Right cardiac atrium (tissue), 5 donors: ENCODE measurements at places on chromosomes 11 and 22.
A peak's percentile ranks its signal among the peaks of the same experiment; 100 is the strongest.

GRCh38 chr11:64384028-64384737 lies 25.2 kb downstream of the RPS6KA4 start:
- DNase-seq: no peak

- no peak for DNase-seq
These were observed 161.1 kb downstream of the NAV2 start for GRCh38 chr11:19873730-19874129.

DNA sequence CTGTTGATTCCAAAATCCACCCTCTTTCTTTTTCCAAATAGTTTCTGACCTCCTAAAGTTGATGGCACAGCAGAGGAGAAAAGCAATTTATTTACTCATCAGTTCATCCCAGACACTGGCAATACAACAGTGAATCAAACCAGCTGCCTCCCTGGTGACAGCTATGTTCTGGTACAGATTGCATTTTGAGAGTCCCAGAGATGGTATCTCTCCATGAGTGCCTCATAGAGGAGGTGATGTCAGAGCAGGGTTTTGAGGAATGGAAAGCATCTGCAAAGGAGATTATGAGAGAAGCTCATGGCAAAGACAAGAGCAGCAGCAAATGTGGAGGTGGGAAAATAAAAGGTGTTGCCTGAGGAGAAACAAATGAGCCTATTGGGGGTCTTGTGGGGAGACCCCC lies 377.2 kb downstream of the MN1 start:
- DNase-seq: no peak

DNA sequence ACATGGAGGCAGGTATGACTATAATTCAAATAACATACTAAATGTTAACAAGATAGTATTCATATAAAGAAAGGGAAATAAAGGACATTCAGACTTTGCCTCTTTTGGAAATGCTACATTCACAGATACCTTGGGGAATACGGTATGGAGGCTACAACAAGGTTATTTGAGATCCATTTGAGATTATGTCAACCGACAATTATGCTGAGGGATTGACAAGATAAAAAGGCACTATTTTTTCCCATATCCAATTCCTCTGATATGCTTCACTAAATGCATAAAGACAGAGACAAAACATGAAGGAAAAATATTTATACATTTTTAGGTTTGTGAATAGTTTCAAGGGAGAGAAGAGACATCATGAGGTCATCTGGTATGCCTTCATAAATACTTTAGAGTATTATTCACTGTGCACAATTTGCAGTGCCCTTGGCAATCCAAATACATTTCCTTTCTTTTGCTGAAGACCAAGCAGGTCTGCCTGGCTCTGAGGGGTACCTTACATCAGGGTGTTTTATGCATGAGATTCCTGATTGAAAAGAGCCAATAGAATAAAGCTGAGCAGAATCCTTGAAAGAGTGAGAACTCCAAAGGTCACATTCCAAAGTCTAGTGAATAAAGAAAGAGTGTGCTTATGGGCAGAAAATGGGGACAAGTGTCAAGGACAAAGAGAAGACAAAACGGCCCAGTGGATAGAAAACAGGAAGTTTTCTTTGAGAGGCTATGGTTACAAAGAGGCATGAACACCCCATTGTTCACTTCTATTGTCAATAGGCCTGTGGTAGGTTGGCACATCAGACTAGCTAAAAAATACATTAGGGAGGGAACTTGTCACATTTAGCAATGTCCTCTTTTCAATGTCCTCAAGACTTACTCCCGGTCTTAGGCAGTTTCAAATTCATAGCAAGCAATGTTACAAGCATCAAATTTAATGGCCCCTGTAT lies 455.8 kb downstream of the LRRC4C start:
- no peak for DNase-seq

DNA sequence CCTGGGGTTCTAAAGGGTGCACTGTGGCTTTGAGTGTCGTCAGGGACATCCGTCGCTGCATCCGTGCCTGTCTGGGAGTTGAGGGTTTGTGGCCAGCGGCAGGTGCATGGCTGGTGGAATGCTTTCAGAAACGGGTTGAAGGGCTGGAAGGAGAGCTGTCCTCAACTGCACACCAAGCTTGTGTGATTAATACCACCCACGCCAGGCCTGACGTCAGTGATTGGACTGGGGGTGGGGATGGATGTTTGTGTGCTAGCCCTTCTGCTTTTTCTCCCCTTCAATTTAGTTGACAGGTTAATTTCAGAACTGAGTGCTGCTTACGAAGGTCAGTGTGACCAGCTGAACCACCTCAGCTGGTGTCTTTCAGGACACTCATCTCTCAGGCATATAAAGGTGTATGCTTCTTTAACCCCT lies 3.2 kb upstream of the GAB2 start:
- peak; percentile 81 for DNase-seq

DNA sequence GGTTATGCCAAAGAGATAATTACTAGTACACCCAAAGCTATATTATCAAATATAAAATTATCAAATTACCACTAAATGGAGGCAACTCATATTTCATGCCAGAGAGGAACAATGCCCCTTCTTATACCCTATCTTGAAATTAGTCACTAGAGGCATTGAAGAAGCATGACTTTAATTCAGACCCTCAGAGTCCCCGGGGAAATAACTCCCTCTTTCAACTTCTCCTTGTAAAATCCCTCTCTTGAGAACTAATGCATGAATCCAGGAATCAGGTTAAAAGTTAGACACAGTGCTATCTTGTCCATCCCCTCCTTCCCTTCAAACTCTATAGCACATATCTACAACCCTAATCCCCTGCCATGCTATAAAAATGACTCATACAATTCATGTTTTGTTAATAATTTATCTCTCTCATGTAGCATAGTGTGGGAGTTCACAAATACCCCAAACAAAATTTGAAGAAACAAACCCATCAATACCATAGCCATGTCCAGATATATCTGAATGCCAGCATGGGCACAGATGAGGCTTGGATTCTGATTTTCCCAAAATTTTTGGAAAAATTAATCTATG lies 665.4 kb downstream of the KCNA4 start:
- no peak for DNase-seq

DNA sequence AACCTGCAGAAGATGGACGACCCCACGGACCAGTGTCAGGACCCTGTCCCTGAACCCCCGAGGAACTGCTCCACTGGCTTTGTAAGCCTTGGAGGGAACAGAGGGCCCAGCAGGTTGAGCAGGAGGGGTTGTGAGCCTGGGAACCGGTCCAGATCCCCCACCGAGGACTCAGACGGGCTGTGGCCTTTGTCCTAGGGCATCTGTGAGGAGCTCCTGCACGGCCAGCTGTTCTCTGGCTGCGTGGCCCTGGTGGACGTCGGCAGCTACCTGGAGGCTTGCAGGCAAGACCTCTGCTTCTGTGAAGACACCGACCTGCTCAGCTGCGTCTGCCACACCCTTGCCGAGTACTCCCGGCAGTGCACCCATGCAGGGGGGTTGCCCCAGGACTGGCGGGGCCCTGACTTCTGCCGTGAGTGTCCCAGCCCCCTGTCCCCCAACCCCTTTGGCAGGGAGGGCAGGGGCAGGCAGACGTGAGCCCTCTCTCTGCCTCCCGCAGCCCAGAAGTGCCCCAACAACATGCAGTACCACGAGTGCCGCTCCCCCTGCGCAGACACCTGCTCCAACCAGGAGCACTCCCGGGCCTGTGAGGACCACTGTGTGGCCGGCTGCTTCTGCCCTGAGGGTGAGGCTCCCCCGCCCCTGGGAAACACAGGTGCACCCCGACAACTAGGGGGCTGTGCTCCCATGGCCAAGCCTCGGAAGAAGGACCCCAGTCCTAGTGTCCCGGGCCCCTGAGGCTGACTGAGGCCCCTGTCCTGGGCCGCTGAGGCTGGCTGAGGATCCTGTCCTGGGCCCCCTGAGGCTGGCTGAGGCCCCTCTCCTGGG lies 6.4 kb downstream of the MUC5AC start:
- DNase-seq: peak; percentile 44

DNA sequence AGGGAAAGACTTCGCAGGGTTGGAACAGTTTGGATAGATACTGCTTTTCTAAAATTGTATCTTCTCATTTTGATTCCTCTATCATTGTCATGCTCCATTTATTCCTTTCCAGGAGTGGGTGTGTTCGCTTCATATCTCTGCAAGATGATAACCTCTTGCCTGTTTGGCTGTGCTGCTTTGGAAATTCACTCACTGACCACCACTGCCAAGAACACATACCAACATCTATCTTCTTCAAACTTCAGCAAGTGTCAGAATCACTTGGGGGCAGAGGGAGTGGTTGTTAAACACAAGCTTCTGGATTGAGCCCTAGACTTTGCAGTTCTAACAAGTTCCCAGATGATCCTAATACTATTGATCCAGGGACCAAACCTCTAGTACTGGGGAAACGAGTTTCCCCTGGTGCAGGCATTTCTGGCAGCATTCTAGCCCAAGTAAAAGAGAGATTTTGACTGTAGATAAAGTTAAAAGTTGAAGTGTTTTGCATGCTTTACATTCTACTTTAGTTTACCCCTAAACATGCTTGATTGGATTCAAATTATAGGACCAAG lies 11.5 kb upstream of the DKK3 start:
- DNase-seq: no peak

GRCh38 chr11:94543695-94544645 lies at the start of gene FUT4:
Gene FUT4, plus strand, starts transcription at chr11:94543921. Its CDS starts 213 bp downstream, at chr11:94544134.
- peak; percentile 95 for DNase-seq

DNA sequence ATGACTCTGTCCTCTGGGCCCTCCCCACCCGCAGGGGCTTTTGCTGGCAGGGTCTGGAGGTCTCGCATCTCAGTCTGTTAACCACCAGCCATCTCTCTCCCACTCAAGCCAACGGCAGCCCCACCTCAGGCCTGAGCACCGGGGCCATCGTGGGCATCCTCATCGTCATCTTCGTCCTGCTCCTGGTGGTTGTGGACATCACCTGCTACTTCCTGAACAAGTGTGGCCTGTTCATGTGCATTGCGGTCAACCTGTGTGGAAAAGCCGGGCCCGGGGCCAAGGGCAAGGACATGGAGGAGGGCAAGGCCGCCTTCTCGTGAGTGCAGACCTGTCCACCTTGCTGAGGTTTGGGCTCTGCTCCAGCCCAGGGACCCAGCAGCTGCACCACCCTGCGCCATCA lies 44.3 kb upstream of the TTC12 start:
- DNase-seq: no peak

DNA sequence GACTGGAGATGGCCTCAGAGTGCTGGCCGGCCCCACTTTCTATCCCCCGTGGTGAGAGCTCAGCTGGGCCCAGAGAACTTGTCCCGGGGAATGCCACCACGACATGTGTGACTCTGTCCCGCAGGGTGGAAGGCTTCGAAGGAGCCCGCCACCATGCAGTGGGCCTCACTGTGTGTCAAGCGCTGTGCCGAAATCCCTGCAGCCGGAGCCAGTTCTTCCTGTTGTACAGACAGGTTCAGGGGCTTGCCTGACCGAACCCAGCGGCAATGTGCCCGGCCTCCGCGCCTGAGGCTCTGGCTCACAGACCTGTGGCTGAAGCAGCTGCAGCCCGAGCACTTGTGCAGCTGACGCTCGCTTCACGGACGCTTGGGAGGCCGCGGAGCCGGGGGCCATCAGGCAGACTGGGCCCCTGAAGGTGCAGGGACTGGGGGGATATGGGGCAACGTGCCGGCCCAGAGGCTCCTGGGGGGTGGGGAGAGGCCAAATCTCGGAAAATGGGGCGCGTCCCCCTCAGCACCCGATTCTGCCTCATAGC lies 650 bp downstream of the PPM1F start:
- DNase-seq: peak; percentile 49

DNA sequence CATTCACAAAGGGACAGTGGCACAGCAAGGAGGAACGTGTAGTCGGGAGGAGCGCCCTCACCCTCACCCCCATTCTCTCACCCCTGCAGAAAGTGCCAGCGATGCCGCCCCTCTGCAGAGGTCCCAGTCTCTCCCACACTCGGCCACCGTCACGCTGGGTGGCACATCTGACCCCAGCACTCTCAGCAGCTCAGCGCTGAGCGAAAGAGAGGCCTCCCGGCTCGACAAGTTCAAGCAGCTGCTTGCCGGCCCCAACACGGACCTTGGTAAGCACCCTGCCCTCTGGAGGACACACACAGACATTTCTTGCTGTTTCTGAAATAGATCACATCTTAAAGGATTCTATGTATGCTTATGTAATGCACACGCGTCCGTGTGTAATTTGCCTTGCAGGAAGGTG lies 34.9 kb downstream of the TBC1D22A start:
- no peak for DNase-seq

- no peak for DNase-seq
These were observed 26.3 kb downstream of the APLNR start for GRCh38 chr11:57210781-57211180.

- DNase-seq: peak; percentile 90
These were observed 824 bp upstream of the CBX6 start for GRCh38 chr22:38872831-38873248.

- DNase-seq: no peak
These were observed 55.1 kb downstream of the SESN3 start for GRCh38 chr11:95175818-95176380.

DNA sequence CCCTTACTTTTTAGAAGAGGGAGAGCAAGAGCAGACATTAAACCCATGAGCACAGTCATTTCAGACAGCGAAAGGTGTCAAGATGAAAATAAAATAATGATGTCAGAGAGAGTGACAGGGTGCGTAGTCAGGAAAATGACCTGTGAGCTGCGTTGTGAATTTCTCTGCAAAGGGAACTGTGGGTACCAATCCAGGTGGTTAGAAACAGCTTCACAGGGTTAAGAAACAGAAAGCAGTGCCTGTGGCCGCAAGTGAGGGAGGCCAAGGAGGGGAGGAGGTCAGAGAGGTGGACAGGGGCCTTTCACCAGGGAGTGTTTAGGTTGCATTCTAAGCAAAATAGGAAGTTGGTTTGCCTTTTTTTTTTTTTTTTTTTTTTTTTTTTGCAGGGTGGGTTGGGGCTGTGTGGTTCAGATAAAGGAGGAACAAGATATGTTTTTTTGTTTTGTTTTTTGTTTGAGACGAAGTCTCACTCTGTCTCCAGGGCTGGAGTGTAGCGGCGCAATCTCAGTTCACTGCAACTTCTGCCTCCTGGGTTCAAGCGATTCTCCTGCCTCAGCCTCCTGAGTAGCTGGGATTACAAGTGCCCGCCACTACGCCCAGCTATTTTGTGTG lies 7.9 kb downstream of the TIGD3 start:
- peak; percentile 17 for DNase-seq

DNA sequence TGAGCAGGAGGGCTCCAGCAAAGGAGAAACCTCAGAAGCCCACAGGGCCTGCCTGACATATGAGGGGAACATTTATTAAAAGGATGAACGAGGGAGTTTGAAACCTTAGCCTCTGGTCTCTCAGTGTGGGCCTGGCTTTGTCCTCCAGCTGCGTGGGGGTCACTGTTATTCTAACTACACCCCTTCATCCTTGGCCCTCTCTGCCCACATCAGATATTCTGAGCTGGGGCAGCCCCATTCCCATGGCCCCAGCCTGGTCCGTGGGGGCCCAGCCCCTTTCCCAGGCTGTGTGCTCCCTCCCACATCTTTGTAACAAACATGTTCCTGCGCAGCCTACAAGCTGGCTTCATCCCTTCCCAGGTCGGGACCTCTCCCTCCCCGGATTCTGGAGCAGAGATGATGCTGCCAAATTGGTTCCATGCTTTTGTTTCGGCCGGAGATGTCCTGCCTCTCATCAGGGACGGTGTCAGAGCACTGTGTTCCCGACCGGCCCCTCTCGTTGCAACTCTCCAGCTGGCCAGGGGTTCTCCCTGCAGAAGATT lies 4.0 kb downstream of the FXYD6 start:
- no peak for DNase-seq
